ENCODE measurements at places on chromosomes 5 and 9. TPM values are rescaled to one million over a fixed set of nuclear protein-coding genes. Genes with fewer than 3 reads are reported as not detected.

DNA sequence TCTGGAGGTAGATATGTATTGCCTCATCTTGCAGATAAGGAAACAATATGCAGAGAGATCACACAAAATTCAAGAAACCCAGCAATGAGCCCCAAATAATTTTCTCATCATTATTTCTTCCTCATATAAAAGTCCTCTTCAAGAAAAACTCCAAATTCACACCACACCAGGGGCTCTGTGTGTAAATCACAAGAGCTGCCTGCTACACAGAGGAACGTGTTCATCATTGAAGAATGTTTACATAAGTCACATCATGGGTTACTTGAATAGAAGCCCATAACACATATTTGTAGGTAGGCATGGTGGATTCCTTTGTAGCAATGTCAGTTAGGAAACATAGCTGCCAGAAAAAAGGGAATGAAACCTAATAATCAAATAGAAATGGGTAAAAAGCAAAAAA lies 308.1 kb upstream of the TLE4 start:
- no peak for DNase-seq

C9 gene
- not detected for total RNA-seq

GRCh38 chr5:95669540-95669939 lies 13.3 kb downstream of the SPATA9 start:
- DNase-seq: peak; percentile 86

CAMK2A gene
- total RNA-seq: 0.35 TPM

DNA sequence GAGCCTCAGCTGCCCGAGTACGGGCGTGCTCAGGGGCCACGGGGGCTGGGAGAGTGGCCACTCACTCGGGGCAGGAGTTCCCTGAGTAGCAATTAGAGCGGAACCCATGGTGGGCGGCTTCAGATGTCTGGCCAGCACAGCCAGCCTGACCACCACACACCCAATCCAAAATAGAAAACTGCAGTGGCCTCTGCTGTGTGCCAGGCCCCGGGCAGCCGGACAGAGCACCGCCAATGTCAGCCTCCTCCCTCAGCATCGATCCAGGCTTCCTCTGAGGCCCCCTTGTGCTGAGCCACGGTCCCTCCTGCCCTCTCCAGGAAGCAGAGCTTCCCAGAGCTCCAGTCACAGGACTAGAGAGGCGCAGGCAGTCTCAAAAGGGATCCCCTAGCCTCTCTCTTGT lies 2.7 kb downstream of the ADAMTS2 start:
- DNase-seq: peak; percentile 55

DNA sequence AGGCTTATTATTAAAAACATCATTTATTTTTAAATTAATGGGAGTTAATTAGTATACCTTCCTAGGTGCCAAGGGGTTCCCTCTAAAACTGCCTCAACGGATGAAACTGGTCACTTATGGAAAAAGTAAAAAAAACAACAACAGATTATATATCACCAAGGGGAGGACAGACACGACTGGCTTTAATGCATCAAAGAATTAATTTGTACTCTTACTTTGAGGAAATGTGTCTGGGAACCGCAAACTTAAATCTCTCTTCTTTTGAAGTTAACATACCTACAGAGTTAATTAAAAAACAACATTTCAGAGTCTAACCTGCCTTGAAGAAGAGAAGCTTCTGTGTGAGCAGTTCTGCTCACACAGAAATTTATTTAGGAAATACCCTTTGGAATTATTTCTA lies 354.6 kb downstream of the LRRC70 start:
- DNase-seq: no peak

FAXDC2 gene
- total RNA-seq: 18.6 TPM

CACNA1B gene
- total RNA-seq: 0.30 TPM

SPATA31A6 gene
- total RNA-seq: not detected

GRCh38 chr5:172769342-172769615 lies 1.7 kb downstream of the DUSP1 start:
- DNase-seq: no peak

Data from ovary (tissue), 10 donors.